Anterior cingulate cortex (tissue), 58 donors: ENCODE measurements at places on chromosomes 2 and 18.

- DNase-seq = no peak
Measured at GRCh38 chr2:38390947-38391346, 13.9 kb upstream of the ATL2 start.

GRCh38 chr2:159410276-159410675, 123.8 kb upstream of the WDSUB1 start:
- no peak for DNase-seq

DNA sequence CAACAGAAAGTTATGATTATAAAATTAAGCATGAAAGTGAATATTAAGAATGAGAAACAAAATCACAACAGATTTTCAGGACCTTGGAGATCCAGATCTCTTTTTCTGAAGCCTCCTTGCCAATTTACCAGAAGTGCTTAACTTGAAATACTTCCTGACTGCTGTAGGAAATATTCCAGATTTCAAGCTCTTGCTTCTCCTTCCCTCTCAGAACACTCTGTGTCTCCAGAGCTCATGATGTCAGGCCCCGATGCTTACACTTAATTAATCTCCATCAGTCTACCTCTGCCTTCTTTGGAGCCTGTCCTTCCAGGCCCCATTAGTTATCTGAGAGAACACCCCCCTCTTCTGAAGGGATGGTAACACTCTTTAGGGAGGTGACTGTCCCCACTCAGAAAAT, 20.7 kb upstream of the NT5C1B start:
- no peak for DNase-seq

GRCh38 chr2:15041429-15041837, 408.9 kb downstream of the LRATD1 start:
- DNase-seq = peak; percentile 16
